ENCODE measurements at places on chromosomes 12 and 14.

- no peak for DNase-seq
Measured at GRCh38 chr14:89702073-89702875, 252.3 kb downstream of the EFCAB11 start.

DNA sequence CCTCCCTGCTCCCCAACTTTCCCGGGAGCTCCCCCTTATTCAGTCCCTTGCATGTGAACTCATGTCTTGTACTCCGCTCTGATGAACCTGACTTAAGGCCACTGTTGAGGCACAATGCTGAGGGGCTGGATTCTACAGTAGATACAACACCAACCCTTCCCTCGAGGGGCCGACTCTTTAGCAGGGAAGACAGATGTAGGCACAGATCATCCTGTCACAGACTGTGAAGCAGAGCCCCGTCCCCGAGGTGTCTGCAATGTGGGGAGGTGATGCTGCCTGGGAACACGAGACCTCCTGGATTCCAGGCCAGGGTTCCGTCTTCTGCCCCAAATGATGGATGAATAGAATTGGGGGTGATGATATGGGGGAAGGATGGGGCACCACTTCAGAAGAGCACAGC, 175.1 kb downstream of the CHST11 start:
- DNase-seq: no peak

GRCh38 chr12:6104027-6104426, 20.4 kb downstream of the VWF start:
- no peak for DNase-seq

GRCh38 chr12:47783024-47783755, 10.2 kb downstream of the SLC48A1 start:
- no peak for DNase-seq

DNA sequence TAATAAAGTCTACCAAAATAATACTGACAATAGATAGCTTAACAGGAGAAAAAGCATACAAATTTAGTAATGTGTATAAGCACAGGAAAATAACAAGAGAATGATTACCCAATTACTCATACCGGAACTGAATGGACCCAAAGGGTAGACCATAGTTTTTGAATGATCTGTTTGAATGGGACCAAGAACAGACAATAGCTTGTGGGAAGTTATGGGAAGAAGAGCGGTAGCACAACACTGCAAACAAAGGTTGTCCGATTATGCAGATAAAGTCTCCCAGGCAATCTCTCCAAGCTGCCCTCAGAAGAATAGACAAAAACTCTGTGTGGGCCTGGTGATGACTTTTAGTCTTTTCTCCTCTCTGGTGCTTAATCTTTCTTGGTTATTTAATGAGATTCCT, 96.6 kb upstream of the NEDD1 start:
- no peak for DNase-seq

GRCh38 chr14:89430391-89431236, 13.6 kb upstream of the FOXN3 start:
- no peak for DNase-seq

DNA sequence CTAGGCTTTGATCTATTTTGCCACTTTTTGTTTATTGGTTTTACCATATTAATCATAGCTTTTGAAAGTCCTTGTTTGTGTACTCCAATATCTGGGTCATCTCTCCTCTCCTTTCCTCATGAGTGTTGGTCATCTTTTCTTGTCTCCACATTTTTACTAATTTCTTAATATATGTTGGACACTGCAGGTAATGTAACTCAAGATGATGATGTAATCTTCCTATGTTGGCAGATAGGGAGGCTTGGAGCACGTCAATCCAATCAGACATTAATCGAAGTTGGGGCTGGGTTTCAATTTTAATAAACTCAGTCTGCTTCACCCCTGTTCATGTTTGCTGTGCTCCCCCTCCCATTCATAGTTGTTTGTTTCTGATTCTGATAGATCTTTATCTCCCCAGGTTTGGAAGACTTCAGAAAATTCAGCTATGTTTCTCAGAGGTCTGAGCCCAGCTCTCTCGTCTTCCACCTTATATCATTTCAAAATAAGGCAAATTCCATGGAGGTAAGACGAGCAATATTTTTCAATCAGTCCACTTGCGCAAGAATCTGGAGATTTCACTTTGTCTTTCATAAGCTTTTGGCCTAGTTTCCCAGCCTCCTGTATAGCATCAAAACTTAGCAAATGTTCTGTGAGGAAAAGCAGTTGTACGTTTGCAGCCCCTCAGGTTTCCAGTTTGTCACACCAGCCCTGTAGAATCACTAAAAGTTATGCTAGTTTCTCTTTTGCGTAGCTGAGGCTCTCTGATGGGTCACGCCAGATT, 504.1 kb downstream of the TMTC2 start:
- DNase-seq: no peak

DNA sequence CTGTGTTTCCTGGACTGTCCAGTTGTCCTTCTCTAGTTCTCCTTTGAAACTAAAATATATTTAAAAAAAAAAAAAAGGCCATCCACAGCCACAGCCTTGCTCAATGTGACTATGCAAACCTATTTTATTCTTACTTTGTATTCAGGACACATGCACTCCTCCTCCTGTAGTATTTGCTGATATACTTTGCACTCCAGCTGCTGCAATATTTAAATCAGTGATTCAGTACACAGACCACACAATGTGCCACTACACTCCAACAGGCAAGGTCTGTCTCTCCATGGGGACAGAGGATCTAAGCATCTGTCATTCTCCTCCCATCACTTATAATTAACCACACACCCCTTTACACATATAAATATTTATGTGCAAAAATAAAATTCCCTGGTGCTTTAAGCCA, 40.2 kb upstream of the CCDC196 start:
- no peak for DNase-seq

DNA sequence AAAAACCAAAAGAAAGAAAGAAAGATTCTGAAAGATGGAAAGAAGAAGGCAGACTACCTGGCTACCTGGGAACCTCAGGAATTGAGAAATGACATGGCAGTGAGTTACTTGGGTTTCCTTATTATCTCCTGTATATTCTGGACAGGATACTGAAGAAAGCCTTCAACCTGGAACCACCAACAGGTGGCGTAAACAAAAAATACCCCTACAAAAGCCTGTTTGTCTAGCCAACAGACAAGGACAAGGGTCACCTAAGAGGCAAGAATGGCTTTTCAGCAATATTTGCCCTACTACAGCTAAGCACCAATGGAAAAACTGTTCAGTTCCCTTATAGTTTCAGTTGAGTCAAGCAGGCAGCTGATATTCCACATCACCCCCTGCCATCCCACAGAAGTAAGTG, 274.9 kb downstream of the GPHN start:
- no peak for DNase-seq

- DNase-seq: no peak
Measured at GRCh38 chr14:34804933-34805332, 70.2 kb downstream of the BAZ1A start.

DNA sequence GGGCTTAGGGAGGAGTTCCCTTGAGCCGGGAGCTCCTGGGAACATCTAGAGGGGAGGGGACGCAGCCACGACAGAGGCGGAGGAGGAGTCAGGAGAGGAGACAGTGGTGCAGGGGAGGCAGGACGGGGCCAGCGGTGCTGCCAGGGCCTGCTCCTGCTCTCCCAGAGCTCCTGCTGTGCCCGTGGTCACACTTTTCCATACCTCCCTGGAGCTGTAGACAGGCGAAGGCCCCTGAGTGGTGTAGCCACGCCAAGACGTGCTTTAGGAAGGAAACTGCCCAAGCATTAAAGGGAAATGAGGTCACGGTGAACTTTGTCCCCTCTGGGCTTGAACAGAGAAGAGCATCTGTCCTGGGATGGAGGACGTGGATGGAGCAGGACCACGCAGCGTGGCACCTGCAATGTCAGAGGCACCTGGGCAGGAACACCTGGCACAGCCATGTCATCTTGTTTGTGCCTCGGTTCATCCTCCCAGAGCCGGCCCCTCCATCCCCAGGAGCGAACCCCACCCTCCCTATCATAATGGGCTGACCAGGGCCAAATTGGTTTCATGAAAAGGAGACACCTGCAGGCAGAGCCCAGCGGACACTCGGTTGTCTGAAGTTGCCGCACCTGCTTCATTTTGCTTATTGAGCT, 239.5 kb upstream of the SFSWAP start:
- no peak for DNase-seq
